Karpas-422 (cell line): ENCODE measurements at places on chromosomes 4 and X.

DNA sequence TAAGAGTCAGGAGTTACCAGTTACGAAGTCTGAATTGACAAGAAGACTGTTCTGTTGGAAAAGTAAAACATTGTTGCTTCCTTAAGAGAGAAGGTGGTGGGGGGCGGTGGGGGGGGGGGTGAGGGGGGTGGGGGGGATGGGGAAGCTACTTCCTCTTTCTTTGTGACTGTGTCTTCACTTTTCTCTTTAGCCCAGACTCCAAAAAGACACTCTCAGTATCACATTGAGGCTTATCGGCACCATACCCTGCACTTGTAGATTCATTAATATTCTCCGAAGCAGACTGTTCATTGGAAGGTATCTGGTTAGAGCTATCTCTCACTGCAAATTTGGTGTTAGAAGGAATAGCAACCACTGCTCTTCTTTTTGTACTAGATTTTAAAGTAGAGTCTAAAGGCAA lies 94.5 kb upstream of the IL13RA1 start:
- DNase-seq: no peak

- DNase-seq: no peak
These were observed 52.3 kb upstream of the KLF3 start for GRCh38 chr4:38611676-38612075.

DNA sequence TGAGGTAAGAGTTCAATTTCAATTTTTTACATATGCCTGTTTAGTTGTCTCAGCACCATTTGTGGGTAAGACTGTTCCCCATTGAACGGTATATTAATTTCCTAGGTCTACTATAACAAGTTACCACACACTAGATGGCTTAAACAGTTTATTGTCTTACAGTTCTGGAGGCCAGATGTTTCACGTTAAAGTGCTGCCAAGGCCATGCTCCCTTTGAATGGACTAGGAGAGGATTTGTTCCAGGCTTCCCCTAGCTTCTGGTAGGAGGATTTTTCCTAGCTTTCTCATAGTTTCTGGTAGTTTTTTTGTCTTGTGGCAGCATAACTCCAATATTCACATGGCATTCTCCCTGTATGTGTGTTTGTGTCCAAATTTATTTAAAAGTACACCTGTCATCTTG lies 149.3 kb upstream of the CYSLTR1 start:
- DNase-seq: no peak

- DNase-seq: no peak
These were observed 782.5 kb upstream of the INTU start for GRCh38 chr4:126850286-126850685.

DNA sequence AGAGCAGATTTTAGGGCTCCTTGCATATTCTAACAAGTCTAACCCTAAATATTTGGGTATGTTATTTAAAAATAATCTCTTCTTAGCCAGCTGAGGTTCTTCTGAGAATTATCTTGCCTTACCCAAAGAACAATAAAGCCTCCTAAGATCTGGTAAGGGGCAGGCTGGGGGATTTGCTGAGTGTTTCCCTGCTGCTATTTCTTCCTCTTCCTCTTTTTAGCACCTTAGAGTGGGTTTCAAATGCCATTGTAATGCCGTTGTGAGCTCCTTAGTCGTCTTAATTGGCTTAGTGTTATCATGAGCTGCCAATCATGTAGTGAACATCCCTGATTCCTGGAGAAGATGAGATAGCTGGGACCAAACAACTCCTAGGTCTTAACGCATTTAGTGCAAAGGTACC lies 15.4 kb downstream of the STOX2 start:
- peak; percentile 50 for DNase-seq

- DNase-seq: no peak
These were observed 146.1 kb upstream of the PACRGL start for GRCh38 chr4:20554134-20554533.

GRCh38 chr4:172631832-172632231 lies 536.8 kb upstream of the GALNT7 start:
- DNase-seq: no peak

- DNase-seq: no peak
These were observed 494.2 kb upstream of the MAGEB2 start for GRCh38 chrX:29721152-29721551.

- DNase-seq: no peak
These were observed 55.6 kb downstream of the RNF150 start for GRCh38 chr4:141077611-141078225.

GRCh38 chrX:24395775-24396174 lies 35.3 kb downstream of the SUPT20HL1 start:
- DNase-seq: peak; percentile 80

GRCh38 chrX:2342281-2342688 lies 158.5 kb downstream of the DHRSX start:
- DNase-seq: no peak
